ENCODE measurements at places on chromosomes 6 and 20.

DNA sequence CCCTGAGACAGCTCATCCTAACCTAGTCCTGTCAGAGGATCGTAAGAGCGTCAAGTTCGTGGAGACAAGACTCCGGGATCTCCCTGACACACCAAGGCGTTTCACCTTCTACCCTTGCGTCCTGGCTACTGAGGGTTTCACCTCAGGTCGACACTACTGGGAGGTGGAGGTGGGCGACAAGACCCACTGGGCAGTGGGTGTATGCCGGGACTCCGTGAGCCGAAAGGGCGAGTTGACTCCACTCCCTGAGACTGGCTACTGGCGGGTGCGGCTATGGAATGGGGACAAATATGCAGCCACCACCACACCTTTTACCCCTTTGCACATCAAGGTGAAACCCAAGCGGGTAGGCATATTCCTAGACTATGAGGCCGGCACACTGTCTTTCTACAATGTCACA is 3.2 kb upstream of the RPP21 start:
- no peak for DNase-seq

GRCh38 chr20:57838670-57839151 is 128.9 kb upstream of the PMEPA1 start:
- DNase-seq: no peak

GRCh38 chr20:40925829-40926510 is 102.7 kb upstream of the TOP1 start:
- no peak for DNase-seq

DNA sequence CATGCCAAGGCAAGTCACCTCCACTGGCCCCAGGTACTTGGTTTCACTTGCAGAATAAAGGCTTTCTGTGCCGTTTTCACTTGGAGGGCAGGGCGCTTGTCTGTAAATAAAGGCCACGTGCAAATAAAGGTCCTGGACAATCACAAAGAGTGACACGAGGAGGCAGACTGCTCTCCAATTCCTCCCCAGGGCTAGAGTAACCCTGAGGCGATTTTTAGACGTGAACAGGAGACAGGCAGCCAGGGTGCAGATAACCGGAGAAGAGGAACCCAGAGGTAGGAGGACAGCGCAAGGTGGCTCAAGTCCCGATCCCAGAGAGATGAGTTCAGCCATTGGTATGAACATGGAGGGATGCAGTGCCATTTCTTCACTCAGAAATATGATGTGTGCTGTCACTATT is 327.4 kb downstream of the KIF16B start:
- DNase-seq: no peak

- no peak for DNase-seq
These were observed 165.9 kb upstream of the PREP start for GRCh38 chr6:105568751-105569150.

DNA sequence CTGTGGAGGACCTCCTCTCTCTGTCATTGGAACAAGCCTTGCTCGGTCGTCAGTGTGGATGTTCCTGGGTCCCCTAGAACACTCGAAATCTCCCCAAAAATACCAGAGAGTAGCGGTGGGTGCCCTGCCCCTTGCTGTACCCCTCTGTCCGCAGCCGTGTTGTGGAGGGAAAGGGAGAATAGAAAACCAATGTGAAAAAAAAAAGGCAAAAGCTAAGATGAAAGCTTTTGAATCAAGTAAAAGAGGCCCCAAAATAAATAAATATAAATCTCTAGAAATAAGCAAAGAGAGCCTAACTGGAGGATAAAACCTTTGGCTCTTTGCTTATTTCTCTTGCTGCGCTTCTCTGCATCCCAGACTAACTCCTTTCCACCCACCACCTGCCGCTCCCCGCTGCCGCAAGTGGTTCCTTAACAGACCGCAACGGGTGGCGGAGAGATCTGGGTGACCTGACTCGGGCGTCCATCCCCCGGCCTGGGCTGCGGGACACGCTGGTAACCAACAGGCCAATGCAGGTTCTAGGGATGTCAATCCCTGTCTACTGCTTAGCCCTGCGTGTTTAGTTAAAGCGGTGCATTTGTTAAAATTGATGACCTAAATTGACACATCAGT is 110.0 kb downstream of the GPX5 start:
- DNase-seq: no peak

- DNase-seq: no peak
These were observed 441.8 kb downstream of the PTPRT start for GRCh38 chr20:42747765-42748411.

DNA sequence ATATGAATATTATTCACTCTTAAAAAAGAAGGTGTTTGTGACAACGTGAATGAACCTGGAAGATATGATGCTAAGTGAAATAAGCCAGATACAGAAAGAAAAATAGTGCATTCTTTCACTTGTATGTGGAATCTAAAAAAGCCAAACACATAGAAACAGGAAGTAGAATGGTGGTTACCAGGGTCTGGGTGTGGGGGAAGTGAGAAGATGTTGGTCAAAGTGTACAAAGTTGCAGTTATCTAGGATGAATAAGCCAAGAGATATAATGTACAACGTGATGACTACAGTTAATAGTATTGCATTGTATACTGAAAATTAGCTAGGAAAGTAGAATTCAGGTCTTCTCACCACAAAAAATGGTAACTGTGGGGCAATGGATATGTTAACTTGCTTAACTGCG is 151.1 kb upstream of the HCRTR2 start:
- no peak for DNase-seq

DNA sequence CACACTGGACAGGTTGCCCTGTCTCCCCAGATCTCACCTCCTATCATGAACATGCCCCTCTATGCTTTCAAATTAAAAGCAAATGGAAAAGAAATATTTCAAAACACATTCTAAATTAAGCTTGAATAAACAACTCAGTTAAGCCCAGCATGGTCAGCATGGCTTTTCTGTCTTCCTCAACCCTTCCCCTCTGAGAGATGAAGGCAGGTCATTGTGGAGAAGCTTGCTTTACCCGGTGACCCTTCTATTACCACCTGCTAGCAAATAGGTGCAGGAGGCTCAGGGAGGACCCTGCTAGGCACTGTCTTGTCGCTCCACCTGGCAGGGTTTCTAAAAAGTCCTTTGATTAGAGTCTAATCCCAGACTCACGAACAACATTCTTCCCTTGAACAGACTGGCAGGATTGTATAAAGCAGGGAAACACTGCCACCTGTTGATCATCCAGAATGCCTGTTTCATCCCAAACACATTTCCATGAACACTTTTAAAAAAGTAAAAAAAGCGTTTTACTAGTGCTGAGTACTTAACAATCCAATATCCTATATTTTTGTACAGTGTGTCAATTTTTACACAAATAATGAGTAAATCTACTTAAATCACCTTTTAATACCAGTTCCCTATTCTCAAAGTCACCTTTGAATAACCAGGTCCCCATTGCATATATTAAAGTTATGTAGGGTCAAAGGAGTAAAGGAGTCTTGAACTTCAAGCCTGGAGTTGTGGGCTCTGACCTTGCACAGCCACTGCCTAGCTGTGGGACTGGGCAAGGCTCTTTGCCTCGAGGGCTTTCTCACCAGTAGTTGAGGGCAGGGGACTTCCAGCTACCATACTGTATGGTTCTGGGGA is 75.5 kb downstream of the GPR6 start:
- DNase-seq: peak; percentile 68

- DNase-seq: no peak
These were observed 48.7 kb downstream of the FGD2 start for GRCh38 chr6:37054171-37054570.

DNA sequence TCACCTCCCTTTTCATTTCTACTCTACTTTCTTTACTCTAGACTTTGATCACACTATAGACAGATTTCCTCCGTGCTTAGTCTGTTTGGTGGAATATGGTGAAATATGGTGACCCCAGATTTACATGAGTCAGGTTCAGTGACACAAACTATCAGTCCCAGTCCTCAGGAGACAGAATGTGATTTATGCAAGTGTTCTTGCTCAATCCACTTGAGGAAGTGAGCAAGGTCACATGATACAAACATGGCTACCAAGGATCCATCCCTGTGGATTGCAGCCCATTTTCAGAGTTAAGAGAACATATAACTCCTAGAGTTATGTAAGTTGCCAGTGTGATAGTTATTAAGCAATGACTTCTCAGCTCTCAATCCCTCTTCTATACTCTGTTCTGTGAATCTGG is 23.7 kb upstream of the TSHZ2 start:
- DNase-seq: no peak

DNA sequence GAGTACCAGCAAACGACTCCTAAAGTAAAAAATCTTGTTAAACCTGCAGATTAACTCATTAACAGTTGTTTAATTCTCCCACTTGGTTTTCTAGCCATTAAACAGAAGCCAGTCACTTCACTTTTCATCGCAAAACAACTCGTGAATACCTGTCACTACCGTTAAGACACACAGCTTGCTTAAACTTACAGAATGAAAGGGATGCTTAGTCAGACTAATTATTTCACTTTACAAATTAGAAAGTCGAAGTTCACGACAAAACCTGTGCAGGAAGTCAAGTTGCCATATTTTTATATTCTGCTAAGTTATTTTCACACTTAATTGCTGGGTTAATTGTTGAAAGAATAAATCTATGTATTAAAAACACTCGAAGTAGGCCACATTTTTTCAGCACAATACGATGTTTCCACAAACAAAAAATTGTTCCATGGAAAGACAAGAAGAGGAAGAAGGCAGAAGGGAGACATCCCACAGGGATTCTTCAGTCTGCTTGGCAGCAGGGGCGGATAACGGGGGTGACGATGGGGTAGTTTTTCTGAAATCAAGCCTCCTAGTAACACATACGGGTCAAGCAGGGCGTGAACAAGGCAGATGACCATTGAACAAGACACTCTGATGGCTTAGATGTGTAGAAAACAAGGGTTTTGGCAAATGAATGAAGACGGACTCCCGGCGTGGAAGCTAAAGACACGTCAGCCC is 933 bp downstream of the SSR1 start:
- peak; percentile 35 for DNase-seq

GRCh38 chr6:26474439-26474881 is 16.7 kb downstream of the BTN2A1 start:
- no peak for DNase-seq

DNA sequence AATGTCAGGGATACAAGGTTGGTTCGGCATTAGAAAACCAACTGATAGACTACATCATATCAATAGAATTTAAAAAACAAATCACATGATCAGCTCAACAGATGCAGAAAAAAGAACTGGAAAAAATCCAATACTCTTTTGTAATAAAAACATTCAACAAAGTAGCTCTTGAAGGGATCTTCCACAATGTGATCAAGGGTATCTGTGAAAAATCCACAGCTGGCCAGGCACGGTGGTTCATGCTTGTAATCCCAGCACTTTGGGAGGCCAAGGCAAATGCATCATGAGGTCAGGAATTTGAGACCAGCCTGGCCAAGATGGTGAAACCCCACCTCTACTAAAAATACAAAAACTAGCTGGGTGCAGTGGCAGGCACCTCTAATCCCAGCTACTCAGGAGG is 63.1 kb downstream of the ASCC3 start:
- peak; percentile 13 for DNase-seq

DNA sequence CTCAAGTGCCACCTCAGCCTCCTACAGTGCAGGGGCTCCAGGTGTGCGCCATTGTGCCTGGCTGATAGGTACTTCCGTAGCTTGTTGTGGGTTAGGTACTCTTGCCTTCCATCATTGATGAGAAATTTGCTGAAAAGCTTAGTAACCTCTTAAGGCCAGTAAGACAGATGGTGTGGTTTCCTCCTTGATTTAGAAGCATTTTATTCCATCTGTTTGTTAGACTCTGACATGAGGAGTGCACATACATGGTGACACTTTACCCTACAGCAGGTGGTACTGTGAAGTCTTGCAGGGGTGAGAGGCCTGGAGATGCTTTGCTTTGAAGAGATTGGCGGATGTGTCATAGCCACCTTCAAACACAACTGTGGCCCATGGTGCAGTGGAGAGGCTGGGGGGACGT is 14.8 kb upstream of the MTG2 start:
- no peak for DNase-seq

- DNase-seq: no peak
These were observed 6.0 kb upstream of the ARMC12 start for GRCh38 chr6:35730745-35731413.

DNA sequence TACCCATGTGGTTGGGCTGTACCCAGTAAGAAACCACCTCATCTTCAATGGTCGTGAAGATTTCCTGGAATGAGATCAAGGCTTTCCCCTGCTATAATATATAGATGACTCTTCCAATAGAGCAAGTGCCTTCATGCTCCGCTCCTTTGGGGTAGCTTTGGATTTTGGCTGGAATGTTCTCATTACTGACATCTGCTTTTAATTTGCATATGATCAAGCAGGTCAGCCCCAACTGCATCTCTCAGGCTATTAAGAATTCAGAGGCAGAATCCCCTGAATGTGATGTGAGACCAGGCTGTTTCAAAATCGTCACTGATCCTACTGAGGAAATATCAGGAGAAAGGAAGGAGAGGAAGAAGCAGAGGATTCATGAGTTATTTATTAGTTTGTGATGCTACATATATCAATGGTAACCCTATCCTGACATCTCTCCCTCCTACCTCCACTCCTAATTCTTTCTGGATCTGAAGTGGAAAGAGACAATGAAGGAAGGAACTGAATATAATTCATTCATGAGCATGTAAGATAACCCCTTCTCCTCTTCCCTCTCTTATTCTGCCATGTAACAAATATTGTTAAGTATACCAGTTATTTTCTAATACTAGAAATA is 47.6 kb upstream of the FUCA2 start:
- DNase-seq: no peak

DNA sequence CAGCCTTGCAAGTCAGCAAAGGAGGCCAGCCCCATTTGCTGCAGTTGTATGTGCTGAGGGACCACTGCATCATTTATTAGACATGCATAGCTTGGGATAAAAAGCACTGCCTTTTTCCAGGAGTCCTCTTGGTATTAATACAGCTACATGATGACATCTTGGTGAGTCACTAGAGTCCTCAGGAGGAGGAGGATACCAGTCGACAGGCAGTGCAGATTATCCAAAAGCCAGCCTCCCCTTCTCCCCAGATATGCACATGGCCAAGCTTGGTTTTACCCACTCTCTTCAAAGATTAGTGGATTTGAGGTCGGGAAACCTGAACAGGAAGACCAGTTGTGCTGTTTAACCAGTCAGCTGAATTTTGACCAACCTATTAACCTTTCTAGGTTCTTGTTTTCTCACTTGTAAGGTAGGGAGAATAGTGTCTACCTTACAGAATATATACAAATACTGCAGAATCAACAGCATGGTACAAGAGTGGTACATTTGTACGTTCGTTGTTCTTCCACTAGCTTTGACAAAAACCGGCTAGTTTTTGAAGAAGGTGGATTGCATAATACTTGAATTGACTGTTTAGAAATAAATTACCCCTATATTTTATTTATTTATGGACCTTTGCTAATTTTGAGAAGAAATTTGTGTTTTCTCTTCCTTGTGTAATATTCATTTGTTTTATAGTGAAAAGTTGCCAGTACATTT is 31.9 kb downstream of the VAPB start:
- peak; percentile 86 for DNase-seq

- no peak for DNase-seq
These were observed 324.7 kb upstream of the CNR1 start for GRCh38 chr6:88490908-88491264.

DNA sequence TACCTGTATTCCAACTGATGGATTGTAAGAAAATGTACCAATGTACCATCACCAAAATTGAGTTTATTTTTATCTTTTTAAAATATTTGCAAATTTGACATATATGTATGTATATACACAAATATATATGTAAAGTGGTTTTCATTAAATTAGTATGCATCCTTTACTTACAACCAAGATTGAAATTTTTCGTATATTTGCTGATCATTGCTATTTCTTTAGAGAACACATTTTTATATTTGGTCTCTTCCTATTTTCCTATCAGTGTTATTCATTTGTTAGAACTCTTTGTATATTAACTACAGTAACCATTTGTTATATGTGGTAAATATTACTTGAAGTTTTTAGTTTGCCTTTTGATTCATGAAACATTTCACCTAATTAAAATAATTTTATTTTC is 74.2 kb downstream of the MTFR2 start:
- no peak for DNase-seq
